ENCODE measurements at places on chromosomes 2 and 18.

GRCh38 chr2:234497594-234498235 is 834 bp upstream of the ARL4C start:
- DNase-seq = peak; percentile 30

- DNase-seq = no peak
Observed at GRCh38 chr18:23213200-23213599, 77.9 kb downstream of the CABLES1 start.

DNA sequence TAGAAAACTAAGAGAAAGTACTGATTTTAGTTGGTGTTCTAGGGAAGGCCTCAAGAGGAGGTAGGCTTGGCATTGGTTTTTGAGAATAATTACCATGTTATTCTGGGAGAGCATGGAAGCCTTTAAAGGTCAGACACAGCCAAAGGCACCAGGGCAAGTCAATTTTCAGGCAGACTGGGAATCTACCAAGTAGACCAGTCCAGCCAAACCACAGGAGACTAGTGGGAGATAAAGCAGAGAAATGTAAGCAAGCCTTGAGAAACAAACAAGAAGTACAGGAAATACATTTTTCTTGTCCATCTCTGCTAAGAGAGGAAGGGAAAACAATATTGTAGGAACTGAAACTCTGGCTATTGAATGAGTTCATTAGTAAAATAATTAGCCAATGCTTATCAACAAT is 5.5 kb upstream of the CCDC68 start:
- no peak for DNase-seq

DNA sequence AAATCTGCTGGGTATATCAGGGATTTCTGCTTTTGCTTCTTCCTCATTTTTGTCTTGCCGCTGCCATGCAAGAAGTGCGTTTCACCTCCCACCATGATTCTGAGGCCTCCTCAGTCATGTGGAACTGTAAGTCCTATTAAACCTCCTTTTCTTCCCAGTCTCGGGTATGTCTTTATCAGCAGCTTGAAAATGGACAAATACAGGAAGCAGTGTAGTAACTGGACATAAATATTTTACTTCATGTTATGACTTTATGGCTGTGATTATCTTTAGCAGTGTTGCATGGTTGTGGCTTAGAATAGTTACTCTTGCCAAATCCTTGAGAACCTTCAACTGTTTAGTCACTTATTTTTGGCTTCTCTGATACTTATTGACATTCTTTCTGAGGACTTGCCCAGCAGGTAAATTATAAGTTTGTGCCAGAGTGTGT is 66.2 kb upstream of the DLX2 start:
- DNase-seq = no peak

DNA sequence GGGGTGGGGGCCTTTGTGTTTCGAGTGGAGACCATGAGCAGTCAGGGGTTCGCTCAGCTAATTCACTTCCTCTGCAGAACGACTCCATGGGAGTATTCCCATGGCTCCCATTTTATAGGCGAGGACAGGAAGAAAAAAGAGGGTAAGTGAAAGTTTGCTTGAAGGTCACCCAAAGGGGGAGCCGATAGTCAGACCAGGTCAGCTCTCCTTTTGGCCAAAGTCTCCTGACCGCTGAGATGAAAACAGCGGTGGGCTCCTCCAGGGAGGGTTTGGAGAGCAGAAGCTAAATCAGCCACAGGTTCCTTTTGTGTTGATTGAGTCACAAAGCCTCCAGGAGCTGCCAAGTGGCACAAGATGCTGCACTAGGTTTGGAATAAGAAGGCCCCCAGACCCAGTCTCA is 34.1 kb upstream of the CTAGE1 start:
- no peak for DNase-seq

DNA sequence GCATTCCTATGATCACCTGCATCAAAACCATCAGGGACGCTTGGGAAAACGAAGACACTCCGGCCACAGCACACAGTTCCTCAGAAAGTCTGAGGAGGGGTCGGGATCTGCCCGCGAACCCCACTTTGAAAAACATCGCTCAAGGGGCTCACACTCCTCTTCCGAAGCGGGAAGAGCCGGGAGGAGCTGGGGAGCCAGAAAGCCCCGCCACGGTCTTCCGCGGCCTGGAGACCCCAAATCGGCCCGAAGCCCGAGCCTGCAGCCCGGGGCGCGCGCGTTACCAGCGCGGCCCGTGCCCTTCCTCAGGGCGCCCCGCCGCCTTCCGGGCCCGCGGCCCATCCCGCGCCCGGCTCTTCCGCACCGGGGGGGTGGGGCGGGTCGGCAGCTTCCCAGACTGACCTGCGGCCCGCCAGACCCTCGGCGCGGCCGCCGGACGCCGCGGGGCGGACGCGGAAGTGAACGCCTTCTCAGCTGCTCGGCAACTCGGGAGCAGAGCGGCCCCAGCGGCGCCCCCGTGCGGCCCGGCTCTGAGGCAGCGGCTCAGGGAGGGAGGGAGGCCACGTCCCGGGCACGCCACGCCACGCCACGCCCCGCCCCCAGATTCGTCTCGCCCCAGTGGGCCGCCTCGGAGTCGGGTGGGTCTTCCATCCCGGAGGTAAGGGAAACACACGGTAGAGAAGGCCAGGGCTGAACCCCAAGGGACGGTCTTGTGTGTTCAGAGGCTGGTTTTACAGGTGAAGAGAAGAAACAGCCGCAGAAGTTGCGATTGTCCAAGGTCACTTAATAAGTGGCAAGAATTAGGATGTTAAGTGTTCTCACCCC is at the start of gene KCTD18:
TSS of gene KCTD18 (minus strand) at position 457 of the 822 bp plus-strand sequence. CDS start 3,052 bp downstream, outside the sequence.
- peak; percentile 95 for DNase-seq

DNA sequence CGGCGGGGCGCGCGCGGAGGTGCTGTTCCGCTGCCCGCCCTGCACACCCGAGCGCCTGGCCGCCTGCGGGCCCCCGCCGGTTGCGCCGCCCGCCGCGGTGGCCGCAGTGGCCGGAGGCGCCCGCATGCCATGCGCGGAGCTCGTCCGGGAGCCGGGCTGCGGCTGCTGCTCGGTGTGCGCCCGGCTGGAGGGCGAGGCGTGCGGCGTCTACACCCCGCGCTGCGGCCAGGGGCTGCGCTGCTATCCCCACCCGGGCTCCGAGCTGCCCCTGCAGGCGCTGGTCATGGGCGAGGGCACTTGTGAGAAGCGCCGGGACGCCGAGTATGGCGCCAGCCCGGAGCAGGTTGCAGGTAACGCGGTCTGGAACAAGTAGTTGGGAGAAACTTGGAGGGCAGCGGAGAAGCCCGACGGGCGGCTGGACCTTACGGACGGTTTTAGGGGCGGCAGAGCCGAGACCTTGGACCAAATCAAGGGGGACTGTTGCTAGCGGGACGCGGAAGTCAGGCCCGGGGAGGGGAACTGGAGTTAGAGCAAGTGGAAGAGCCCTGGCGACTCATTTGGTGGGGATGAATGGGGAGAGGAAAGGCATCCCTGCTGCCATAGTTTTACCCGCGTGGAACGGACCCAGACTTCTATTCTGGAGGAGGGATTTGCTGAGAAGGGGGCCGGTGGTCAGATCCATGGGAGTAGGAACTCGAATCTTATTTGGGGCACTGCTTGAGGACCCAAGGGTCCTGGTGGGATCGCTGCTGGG is 573 bp downstream of the IGFBP2 start:
- no peak for DNase-seq

DNA sequence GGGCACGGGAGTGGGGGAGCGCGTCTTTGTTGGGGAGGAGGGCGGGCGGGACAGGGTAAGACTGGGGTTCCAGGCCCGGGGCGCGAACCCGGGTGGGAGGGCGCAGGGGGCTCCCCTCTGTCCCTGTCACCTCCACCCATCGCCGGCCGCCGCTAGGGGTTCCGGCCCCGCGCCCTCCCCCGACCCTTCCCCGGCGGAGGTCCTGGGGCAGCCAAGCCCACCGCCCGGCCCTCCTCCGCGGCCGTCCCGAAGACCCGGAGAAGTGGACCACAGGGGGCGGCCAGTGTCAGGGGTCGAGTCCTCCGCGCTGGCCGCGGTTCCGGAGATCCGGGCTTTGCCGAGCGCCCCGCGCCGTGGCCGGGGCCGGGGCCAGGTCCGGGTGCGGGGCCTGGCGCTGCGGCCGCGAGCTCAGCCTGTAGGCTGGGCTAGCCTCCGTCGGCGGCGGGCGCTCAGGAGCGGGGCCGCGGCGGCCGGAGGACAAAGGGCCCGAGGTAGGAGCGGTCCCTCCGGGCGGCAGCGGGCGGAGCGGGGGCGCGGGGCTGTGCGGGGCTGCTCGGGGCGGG is 16.6 kb upstream of the E2F6 start:
- no peak for DNase-seq

DNA sequence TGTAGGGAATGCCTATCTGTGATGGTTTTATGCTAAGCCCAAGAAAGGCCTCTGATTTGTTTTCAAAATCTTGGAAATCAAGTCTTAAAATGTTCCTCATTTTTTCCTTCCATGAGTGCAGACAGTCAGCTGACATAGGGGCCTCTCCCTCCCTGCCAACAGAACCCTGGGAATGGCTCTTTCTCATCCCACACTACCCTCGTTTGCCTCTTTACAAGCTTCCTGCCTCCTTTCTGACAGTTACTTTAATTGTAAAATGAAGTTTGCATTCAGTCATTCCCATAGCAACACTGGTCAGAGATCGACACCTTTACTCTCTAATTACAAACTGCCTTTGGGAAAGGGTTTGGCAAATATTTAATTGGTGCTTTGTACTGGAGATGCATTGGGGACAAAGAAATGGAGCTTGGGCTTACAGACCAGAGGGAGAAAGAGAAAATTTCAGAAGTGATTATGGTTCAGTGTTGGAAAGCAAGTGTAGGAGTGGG is 25.4 kb downstream of the KIF5C start:
- DNase-seq = no peak

- no peak for DNase-seq
Observed at GRCh38 chr2:210913461-210913860, 357.1 kb downstream of the CPS1 start.

DNA sequence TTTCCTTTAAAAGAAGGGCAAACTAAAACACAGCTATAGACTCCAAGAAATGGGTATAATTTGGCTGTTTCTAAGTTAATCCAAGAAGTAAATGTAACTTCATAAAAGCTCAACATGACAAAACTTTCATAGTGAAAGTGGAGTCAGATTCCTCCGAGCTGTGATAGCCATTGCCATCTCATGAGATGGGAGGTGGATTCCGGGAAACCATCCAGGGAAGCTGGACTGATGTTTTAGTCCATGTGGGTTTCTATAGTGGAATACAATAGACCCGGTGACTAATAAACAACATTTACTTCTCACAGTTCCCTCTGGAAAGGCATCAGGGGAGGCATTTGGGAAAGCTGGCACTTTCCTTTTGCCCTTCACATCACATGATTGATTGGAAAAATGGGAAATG is 10.0 kb upstream of the LAPTM4A start:
- no peak for DNase-seq

DNA sequence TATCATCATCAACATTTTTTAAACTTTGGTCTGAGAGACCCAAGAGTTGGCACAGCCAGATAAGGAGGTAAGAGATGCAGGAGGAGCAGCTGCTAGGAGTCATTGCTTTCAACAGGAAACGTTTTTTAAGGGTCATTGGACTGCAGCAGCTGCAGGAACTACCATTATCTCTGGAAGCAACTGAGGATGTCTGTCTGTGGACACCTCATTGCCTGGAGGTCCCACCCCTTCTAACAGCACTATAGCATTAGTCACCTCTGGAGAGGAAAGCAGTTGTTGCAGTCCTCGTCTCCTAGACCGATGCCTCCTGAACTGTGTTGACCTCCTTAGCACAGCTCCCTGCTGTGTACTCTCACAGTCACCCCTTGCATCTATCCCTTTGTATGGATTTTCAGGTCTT is 21.5 kb upstream of the FSHR start:
- DNase-seq = no peak

GRCh38 chr2:20363578-20363977 is 12.9 kb upstream of the PUM2 start:
- DNase-seq = no peak

GRCh38 chr2:15939556-15939853 is 845 bp upstream of the MYCN start:
- DNase-seq = peak; percentile 53
